H1 (cell line): ENCODE measurements at places on chromosomes 4 and X. TPM values are rescaled to one million over a fixed set of nuclear protein-coding genes. Genes with fewer than 3 reads are reported as not detected.

- no peak for DNase-seq
Observed at GRCh38 chr4:36235306-36235705, 9.0 kb downstream of the ARAP2 start.

- no peak for DNase-seq
Observed at GRCh38 chrX:45889471-45889870, 655.8 kb downstream of the ZNF674 start.

- DNase-seq: no peak
Observed at GRCh38 chr4:13988353-13989305, 361.1 kb upstream of the BOD1L1 start.

DNA sequence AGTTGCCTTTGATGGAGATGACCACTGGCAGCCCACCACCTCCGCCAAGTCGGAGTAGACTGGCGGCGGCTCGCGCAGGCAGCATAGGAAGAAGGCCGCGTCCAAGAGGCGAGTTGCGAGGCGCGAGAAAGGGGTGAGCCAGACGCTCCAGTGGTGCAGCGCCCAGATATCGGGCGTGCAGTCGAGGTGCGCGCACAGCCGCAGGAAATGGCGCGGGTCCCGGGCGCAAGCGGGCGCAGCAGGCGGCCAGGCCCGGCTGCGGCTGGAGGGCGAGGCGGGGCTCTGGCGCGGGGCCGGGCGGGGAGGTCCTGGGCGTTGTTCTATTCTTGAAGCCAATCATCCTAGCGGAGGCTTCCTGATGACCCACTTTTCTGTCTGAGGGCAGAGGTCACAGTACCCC is 13.2 kb upstream of the PGRMC1 start:
- no peak for DNase-seq

- no peak for DNase-seq
Observed at GRCh38 chrX:125894947-125895346, 271.1 kb downstream of the DCAF12L2 start.

GRCh38 chr4:90126805-90127204 is 389 bp upstream of the CCSER1 start:
- no peak for DNase-seq

BEX5 gene
- 9.9 and 12.0 TPM in 2 replicates for total RNA-seq

GRCh38 chr4:25258980-25259578 is 25.2 kb downstream of the PI4K2B start:
- no peak for DNase-seq

GRCh38 chr4:110075083-110075738 is 123.2 kb downstream of the ELOVL6 start:
- no peak for DNase-seq

DNA sequence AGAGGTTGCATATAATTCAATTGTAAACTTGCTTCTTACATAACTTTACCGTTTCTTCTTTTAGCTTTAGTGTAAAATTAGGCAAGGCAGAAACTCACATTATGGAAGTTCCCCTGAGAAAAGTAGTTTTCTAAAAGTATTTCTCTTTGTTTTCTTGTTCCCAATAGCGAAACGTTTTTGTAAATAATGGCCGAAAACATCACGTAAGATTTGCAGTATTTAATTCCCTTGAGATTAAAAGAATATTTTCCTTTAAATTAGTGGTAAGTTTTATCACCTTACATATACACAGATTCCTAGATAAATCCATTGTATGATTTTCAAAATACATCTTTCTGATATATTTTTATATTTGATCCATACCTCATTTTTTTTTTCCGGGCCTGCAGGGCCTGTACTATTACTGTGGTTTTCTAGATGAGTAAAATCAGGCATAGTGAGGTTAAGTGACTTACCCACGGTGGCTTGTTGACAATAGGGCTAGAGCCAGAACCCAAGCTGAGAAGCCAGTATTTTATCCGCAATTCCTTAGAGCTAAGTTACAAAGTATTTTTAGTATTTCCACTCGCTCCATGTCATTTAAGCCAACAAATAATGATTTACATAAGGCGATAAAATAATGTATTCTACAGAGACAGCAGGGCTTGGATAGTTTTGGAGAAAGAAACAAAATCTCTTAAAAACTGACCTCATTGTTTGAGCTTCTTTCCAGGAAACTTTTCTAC is 82.2 kb upstream of the VEGFC start:
- no peak for DNase-seq

- DNase-seq: no peak
Observed at GRCh38 chrX:72110051-72110875, 21.5 kb downstream of the RTL5 start.

PLA2G12A gene
- total RNA-seq: 47.2 and 49.9 TPM in 2 replicates

DNA sequence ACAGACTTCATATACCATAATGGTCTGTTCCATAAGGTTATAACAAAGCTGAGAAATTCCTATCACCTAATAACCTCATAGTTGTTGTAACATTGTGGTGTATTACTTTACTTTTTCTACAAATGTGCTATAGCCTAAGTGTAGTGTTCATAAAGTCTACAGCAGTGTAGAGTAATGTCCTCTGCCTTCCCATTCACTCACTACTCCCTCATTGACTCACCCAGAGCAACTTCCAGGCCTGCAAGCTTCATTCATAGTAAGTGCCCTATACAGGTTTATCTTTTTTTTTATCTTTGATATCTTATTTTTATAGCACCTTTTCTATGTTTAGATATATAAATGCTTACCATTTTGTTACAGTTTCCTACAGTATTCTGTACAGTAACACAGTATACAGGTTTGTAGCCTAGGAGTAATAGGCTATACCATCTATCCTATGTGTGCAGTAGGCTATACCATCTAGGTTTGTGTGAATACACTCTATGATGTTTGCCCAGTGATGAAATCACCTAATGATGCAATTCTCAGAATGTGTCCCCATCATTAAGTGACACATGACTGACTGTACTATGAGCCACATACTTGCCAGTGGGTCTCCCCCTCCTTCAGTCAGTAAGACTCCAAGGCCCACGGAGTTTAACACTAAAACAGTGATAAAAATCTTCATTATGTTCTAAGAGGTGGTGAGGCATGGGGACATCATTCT is 299.9 kb downstream of the UNC5C start:
- no peak for DNase-seq

- DNase-seq: no peak
Observed at GRCh38 chr4:70600305-70600704, 8.2 kb downstream of the AMBN start.

GRCh38 chr4:11730545-11730944 is 301.9 kb upstream of the HS3ST1 start:
- no peak for DNase-seq

DNA sequence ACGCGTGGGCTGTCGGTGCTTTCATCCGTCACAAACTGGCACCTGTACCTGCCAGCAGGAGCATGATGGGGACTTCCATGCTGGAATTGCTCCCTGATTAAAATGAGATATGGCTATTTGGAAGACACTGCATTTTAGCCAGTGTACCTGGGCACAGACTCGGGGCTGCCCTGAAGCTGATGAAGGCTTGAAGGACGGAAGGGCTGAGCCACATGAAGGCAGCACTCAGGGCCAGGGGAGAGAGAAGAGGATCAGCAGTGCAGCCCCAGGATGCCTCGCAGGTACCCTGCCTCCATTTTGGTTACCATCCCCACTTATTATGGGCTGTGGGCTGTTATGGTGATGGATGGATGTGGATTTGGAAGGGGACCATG is 79.0 kb downstream of the CRMP1 start:
- DNase-seq: no peak

DNA sequence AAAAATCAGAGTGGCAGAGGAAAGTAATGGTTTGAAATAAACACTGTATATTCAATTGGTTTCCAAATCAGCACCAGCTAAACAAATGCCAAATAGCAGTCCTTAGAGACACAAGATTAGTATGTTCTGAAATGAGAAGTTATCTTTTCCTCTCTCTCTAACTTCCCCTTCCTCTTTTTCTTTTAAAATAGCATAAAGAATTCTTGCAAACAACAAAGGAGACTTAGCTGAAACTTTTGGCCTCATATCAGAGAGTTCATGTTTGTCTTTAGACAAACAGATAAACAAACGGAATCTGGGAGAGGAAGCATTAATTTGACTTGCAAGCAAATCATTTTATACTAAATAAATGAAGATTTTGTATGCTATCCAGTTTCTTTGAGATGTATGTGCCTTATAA is 399.0 kb downstream of the GBA3 start:
- no peak for DNase-seq

GRCh38 chr4:118175506-118175905 is 141.2 kb downstream of the NDST3 start:
- DNase-seq: no peak

DNA sequence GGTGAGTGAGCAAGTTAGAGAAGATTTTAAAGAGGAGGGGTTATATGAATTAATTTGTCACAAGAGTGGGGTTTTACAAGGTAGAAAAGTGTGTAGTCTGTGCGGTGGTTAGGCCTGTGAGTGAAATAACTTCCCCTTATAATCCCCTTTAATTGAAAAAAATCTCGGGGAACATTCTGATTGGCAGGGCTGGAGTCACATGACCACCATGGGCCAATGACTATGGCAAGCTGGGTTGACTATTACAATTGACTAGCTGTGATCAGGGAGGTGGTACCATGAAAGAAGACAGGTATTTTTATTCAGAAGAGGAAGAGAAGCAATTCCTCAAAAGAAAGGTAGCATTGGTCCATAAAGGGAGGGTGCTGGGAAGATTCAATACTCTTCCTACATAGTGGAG is 27.0 kb upstream of the CD38 start:
- no peak for DNase-seq

GPC3 gene
- total RNA-seq: 70.7 and 71.9 TPM in 2 replicates

- DNase-seq: no peak
Observed at GRCh38 chr4:8577972-8578371, 2.2 kb upstream of the GPR78 start.

- DNase-seq: no peak
Observed at GRCh38 chr4:150150629-150151062, 72.4 kb downstream of the DCLK2 start.

TRPC3 gene
- total RNA-seq: 0.37 and 0.57 TPM in 2 replicates

MAGEA1 gene
- not detected in 2 replicates for total RNA-seq

CENPC gene
- 14.4 and 15.7 TPM in 2 replicates for total RNA-seq

GRCh38 chr4:170128219-170128804 is 38.6 kb upstream of the AADAT start:
- no peak for DNase-seq

NSUN7 gene
- total RNA-seq: 24.4 and 26.3 TPM in 2 replicates

- DNase-seq: no peak
Observed at GRCh38 chr4:149047368-149047767, 605.2 kb upstream of the NR3C2 start.

CNKSR2 gene
- 16.3 and 19.8 TPM in 2 replicates for total RNA-seq

GPR173 gene
- 5.8 and 7.0 TPM in 2 replicates for total RNA-seq

DNA sequence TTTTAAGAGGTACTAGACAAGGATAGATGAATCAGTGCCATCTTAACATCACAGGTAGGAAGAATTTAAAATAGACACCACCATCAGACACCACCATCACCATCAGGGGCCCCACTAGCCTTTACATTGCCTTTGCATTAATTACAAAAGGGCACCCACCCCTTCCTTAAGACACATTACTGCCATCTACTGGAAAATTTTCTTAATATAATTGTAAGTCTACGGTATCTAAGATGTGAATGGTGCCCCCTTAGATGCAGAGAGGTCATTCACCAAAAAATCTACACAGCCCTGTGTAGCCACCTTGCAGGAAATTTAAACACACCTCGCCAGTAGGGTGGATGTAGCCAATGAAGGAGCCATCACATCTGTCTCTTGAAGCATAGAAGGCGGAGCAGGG is 184.1 kb downstream of the MID1IP1 start:
- DNase-seq: no peak

DNA sequence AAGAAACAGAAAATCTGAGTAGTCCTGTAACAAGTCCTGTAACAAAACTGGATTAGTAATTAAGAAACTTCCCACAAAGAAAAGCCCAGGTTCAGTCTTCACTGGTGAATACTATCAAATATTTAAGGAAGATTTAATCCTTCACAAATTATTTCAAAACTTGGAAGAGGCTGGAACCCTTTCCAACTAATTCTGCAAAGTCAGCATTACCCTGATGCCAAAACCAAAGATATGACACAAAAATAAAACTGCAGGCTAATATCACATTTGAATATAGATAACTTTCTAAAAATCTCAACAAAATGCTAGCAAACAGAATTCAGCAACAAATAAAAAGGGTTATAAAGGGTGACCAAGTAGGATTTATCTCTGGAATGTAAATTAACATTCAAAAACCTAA is 80.5 kb downstream of the AR start:
- DNase-seq: no peak

- peak; percentile 55 for DNase-seq
Observed at GRCh38 chr4:73257651-73258435, 755 bp downstream of the ANKRD17 start.

DNA sequence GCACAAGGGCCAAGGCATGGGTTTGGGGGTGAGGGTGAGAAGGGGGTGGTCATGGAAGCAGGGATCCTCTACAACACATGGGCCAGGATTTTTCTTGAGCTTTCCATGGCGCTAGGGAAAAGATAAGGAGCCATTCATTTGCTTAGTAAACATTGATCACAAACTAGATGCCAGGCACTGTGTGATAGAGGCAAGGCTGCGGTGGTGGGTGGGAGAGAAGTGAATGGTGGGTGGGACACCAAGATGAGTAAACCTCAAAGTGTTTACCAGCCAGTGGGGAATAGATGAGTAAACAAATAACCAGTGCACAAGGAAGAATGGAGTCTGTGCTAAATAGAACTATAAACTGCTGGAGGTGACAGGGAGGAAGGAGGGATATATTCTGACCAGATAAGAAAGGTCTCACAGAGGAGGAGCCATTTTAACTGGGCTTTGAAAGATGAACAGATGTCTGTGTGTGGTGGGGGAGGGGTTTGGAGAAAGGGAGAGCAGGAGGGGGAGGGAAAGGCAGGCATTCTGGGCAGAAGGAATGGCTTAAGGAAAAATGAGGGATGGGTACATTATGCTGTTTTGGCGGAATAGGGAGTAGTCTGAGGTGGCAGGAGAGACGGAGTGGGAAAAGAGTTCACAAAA is 48.0 kb upstream of the LAS1L start:
- no peak for DNase-seq

- DNase-seq: no peak
Observed at GRCh38 chr4:92299152-92299551, 4.6 kb upstream of the GRID2 start.

DNA sequence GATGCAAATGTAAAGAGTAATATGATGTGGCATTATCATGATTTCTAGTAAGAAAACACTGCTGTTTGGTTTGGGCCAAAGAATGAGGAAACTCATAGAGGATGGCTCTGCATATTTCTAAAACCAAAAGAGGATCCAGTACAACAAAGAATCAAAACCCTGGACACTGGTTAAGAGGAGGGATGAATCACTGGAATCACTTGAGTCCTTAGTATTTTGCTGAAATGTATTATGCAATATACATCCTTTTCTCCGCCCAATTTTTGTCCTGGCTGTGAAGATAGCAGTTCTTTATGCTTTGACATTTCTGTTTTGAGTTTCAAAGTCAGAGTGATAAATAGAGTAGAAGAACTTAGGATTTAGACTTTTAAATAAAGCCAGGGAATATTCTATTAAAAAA is 345.9 kb downstream of the PACRGL start:
- no peak for DNase-seq

- DNase-seq: no peak
Observed at GRCh38 chr4:143743591-143743990, 43.1 kb upstream of the FREM3 start.

- no peak for DNase-seq
Observed at GRCh38 chrX:24859211-24859841, 156.4 kb downstream of the ARX start.
